ENCODE measurements at places on chromosomes 3 and 15. TPM values are rescaled to one million over a fixed set of nuclear protein-coding genes. Genes with fewer than 3 reads are reported as not detected.

The GPR27 gene
- 4.7 TPM for total RNA-seq

The ZNF502 gene
- 0.32 TPM for total RNA-seq

The CD96 gene
- total RNA-seq: not detected

The PRR20G gene
- total RNA-seq: not detected

The SAMD7 gene
- not detected for total RNA-seq

The OR5K2 gene
- not detected for total RNA-seq

Data from glutamatergic neuron (in vitro differentiated cells).